ENCODE measurements at places on chromosomes 11 and 22. TPM values are rescaled to one million over a fixed set of nuclear protein-coding genes. Genes with fewer than 3 reads are reported as not detected.
A peak's percentile ranks its signal among the peaks of the same experiment; 100 is the strongest.

DNA sequence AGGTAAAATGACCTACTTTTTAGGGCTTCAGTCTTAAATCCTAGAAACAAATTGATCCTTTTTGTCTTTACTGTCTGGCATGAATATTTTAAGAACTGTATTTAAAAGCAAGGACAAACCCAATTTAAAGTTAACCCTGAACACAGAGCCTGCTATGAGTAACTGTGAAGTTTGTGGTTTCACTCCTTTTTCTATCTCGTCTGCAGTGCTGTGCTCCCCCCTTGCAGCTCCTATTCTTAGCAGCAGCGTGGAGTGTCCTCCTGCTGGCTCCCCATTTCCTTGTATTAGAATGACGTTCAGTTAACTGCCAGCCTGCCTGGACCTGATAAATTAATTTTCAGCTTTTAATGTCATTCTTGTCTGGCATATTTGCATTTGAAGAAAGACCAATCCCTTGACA lies 40.0 kb upstream of the LRRC4C start:
- H3K4me3 ChIP-seq: no peak overlapping the region
- H3K36me3 ChIP-seq: no peaks in the 10 kb centered on the region
- no peaks in the 10 kb centered on the region for H3K4me1 ChIP-seq
- H3K27me3 ChIP-seq: no peaks in the 10 kb centered on the region
- no peak for DNase-seq

DNA sequence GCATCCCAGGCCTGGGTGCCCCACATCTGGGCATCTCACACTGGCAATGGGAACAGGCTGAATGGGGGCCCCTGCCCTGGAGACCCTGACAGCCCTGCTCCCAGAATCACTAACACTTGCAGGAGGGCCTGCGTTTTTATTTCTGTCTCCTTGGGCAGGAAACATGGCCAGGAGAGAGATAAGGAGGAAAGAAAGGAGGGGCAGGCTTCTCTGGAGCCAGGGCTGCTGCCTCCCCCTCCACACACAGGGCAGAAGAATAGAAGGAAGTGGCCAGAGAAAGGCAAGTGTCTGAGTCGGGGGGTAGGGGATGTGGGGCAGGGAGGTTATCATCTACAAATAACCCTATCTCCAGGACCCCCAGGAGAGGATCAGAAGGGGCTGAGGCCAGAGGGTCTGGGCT lies 25.5 kb upstream of the TSPAN18 start:
- H3K36me3 ChIP-seq: no peaks in the 10 kb centered on the region
- no peak overlapping the region for H3K27ac ChIP-seq
- H3K4me3 ChIP-seq: no peak overlapping the region
- no peaks in the 10 kb centered on the region for H3K27me3 ChIP-seq
- no peaks in the 10 kb centered on the region for H3K4me1 ChIP-seq

CALCA gene
- not detected for total RNA-seq

SEC14L2 gene
- 17.1 TPM for total RNA-seq

DNA sequence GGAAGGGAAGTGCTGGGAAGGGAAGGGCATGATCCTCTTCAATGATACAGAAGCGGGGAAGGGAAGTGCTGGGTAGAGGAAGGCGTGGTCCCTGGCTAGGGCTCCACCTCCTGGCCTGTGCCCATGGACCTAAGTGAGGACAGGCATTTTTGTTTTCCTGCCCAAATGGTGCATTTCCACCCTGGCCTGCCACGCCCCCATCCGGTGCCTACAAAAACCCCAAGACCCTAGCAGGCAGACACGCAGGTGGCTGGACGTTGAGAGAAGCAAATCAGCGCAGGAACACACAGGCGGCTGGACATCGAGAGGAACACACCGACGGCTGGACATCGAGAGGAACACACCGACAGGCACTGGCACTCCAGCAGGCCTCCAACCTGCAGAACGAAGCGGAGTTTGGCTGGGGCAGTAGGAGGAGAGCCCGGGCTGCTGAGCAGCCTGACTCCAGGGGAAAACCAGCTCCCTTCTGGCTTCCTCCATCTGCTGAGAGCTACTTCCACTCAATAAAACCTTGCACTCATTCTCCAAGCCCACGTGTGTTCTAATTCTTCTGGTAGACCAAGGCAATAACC lies 628.3 kb downstream of the BUD13 start:
- H3K27ac ChIP-seq: no peak overlapping the region
- peak; percentile 66 for DNase-seq
- peaks cover 8% of the 10 kb centered on the region for H3K4me1 ChIP-seq
- H3K4me3 ChIP-seq: no peak overlapping the region
